ENCODE measurements at places on chromosomes 11 and 22.
A peak's percentile ranks its signal among the peaks of the same experiment; 100 is the strongest.

DNA sequence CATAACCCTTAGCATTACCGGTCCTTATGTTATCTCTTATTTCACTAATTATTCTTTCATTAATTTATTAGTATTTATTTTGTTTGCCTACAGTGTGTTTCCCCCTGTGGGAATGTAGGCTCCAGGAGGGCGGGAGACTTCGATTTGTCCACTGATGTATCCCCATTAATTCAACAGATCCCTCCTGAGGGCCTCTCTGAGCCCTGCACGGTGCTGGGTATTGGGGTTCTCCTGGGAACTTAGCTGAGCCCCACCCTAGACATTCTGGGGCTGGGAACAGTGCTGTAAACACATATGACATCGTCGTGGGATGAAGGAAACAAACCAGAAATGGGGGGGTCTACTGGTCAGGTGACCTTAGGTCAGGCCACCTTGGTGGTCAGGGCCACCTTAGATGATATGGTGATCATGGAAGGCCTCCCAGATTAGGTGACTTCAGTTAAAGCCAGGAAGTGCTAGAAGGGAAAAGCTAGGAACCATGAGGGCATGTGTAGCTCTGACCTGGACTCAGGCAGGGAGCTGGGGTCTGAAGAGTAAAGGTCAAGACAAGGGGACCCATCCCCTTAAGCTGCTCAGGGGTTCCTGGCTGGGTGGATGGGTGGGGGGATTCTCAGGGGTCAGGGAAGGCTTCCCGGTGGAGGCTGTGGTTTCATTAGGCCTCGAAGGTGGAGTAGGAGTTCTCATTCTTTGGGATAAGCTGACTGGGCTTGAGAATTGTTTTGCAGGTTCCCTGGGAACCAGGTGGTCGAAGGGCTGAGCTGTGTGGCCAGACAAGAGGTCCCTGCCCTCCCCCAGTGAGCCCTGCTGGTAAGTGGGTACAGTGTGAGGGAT, 1.0 kb downstream of the PHETA2 start:
- no peak for DNase-seq

DNA sequence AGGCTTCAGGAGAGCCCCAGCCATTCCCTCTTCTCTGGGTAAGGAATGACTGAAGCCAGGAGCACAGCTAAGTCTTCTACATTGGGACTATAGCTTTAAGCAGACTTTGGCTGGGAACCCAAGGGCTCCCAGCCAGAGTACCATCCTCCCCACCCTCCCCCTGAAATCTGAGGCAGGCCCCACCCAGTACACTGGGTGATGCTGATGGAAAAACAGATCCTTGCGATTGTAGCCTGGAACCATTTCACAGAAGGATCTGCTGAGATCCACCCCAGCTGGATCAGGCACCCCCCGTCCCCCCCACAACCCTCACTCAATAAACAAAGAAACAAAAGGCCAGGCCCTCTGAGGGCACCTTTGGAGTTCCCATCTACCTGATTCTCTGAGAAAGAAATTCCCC, 39.8 kb downstream of the IL18BP start:
- DNase-seq, result no peak

DNA sequence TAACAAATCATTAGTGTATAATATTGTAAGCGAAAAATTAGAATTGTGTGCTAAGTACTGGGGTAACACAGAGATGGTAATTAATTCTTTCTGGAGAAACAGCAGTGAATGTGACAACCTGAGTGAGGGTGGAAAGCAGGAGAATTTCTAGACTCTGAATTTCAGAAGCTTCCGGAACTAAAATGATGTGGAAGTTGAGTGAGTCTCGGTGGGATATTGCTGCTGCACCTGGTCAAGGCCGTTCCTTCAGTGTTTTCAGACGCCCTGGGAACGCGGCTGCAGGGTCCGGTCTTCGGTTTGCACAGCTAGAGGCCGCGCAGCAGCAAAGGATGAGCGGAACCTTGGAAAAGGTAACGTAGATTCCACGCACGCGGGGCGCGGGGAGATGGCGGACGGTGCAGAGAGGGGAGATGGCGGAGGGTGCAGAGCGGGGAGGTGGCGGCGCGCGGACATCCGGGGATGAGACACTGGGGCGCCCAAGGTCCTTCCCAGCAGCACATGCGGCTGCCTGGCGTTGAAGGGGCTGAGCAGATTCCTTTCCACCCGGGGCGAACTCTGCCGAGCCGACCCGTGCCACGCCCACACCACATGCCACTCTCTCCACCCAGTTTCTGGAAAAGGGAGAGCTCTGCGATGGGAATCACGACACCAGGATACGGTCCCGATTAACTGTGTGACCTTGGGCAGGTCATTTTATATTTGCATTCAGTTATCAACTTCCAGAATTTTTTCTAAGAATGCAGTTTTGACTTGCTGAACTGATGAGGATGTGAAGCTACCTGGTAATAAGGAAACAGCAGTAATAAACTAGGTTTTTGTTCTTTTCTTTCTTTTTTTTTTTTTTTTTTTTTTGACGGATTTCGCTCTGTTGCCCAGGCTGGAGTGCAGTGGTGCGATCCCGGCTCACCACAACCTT, at the start of gene MRPL48:
Gene MRPL48 (plus strand): TSS at position 232 of the 916 bp plus-strand sequence. CDS start 98 bp downstream, at position 330.
- peak; percentile 98 for DNase-seq

GRCh38 chr11:19892876-19893275, 180.2 kb downstream of the NAV2 start:
- DNase-seq, result no peak

DNA sequence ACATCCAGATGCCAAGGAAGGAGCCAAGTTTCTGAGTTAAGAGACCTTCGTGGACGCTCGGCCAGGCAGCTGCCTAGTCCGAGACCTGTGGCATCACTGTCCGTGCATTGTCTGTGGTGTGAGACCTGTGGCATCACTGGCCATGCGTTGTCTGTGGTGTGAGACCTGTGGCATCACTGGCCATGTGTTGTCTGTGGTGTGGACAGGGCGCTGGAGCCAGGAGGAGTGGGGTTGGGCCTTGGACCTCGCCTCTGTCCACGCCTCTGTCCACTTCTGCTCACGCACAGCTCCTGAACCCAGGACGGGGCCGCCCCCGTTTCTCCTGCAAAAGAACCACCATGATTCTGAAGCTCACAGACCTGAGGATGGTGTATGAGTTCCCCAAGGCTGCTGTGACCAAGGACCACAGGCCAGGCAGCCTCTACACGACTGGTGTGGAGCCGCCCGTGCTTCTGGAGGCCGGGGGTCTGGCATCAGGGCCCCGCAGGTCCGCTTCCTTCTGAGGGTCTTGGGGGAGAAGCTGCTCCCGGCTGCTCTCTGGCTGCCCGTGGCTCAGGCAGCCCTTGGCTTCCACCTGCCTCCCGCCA, 1218.3 kb downstream of the BRD1 start:
- no peak for DNase-seq

DNA sequence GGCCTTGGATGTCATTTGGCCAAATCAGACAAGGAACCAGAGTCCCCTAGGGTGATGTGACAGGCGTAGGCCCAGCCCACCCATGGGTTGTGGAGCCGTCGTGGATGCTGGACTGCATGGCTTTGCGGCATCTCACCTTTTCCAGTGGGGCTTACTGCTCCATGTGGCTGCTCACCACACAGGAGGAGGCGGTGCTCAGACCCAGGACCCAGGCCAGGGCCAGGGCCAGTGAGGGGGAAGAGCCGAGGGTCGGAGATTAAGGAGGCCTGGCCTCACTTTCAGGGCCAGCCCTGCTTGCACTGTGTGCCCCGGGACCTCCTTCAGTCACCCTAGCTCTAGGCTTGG, 105.6 kb downstream of the ST3GAL4 start:
- no peak for DNase-seq

DNA sequence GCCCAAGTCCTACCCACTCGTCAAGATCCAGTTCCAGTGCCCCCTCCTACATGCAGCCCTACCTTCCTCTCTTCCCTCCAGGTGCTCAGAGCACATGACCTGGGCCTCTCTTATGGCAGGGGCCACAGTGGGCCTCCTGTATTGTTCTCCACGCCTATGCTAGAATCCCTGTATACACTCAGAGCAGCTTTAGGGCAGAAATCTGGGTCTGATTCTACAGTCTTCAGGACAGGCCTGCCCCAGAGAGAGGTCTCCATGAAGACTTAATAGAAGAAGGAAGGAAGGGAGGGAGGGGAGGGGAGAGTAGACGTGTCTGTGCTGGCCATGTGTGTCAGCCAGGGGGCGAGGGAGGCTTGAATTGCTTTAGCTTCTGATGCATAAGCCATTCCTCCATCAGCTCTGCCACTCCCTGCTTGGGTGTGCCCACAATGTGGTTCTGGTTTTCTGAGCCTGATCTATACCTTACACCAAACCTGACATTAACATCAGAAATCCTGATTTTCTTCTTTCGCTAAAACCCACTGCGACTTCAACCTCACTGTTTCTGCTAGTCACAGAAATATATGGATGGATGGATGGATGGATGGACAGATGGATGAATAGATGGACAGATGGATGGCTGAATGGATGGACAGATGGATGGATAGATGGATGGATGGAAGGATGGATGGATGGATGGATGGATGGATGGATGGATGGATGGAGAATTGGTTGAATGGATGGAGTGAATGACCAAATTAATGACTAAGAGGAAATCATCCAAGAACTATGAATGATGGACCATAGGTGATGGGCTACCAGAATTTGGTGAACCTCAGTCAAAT, 56.6 kb upstream of the PRDM11 start:
- no peak for DNase-seq

GRCh38 chr11:15223318-15223717, 108.6 kb downstream of the INSC start:
- no peak for DNase-seq

- DNase-seq, result no peak
These were observed 83.0 kb downstream of the TRAF6 start for GRCh38 chr11:36427079-36427478.

GRCh38 chr11:66570079-66570849, 1.9 kb upstream of the CTSF start:
- DNase-seq, result no peak

DNA sequence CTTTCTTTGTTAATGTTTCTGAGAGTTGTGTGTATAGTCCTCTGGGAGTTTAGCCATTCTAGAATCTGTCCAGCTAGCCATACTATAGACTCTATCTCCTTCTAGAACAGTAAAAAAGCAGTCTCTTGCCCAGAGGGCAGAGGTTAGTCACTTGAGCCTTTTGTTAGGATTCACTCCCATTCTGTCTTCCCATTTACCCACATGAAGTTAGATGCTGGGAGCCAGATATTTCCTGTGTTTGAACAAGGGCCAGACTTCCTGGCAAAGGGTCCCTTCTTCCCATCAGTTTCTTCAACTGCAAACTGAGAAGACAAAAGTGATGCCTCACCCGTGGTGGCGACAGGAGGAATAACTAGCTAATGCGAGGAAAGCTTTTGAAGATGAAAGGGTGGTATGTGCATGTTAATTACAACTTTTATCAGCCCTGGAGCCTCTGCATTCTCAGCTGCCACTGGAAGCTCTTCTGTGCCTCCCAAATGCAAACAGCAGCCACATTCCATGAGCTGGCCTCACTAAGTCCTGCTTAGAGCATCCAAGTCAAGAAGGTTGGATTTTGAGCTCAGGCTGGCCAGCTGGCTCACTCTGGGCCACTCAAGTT, 12.8 kb downstream of the CD44 start:
- no peak for DNase-seq

DNA sequence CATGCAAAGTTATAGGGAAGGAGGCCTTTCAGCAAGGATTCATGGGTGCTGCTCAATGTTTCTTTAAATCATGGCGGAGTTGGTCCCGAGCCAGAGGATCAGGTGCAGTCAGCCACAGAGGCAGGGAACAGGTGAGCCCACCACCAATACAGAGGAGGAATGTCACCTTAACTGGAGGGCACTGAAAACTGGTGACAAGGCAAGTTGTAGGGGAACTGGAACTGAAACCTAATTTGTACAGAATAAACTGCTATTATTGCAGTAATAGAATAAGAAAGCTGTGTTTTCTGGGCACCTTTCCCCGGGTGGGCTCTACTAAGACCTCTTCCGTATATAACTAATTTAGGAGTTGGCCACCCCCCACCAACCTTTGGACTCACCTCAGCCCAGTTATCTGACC, 296.0 kb upstream of the NARS2 start:
- DNase-seq, result no peak

DNA sequence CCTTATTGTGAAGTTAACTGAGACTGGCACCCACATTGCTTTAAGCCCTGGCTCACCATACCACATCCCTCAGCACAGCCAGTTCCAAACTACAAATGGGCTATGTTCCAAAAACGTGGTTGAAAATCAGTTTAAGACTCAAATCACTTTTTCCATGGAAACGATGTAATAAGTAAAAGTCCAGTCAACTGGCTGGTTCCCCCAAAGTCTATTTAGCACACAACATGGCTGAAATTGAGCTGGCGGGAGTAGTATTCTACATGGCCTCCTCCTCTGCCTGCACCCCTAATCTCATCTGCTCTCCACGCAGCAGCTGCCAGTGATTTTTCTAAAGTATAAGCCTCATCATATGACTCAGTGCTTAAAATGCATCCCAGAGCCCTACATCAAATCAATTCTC, 40.9 kb upstream of the BIRC3 start:
- DNase-seq, result no peak

DNA sequence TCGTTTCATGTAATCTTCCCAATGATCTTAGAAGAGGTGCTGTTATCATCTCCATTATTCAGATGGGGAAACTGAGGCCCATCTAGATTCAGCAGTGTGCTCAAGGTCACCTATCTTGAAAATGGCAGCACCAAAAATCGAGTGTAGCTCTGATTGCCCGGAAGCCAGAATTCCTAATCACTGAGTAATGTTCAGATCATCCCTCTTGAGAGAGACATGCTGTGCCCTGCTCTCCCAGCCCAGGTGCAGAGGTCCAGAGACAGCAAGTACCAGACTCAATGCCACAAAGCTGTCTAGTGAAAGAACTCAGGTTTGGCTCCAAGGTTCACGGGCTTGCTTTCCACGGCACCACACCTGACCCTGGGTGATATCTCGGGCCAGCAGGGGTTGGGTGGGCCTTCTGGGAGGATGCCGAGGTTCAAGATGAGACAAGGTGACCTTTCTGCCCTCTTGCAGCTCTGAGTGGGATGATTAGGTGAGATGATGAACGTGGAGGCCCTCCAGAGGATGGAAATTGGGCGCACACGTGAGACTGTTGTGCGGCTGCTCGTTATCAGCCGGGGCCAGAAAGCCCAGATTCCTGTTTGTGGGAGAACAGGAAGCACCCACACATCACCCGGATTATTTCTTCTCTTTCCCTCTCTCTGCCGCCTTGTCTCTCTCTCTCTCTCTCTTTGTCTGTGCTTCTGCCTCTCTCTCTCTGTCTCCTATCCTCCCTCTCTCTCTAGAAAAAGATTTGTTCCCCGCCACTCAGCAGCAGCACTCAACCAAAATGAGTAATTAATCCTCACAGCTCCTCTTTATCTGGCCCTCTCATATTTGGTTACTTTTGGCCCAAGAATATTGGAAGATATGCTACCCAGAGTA, 19.0 kb upstream of the RASD2 start:
- no peak for DNase-seq

- no peak for DNase-seq
These were observed 14.9 kb upstream of the SLC22A6 start for GRCh38 chr11:62999649-63000048.

DNA sequence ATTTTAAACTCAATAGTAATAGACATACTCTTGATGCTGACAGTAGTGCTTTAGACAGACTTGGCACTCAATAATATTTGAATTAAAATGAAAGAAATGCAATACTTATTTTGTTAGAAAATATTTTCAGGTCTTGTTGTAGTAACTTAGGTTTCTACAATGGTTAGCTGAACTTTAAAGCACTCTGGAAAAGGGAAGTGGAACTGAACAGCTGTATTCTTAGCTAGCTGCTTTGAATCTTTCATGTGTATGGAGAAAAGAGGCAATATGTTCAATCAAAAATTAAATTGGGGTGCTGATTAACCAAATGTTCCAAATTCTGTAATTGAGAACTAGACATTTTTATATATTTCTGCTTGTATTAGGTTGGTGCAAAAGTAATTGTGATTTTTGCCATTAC, 517.9 kb upstream of the RAG2 start:
- DNase-seq, result no peak

- DNase-seq, result no peak
These were observed 63.2 kb upstream of the VPREB1 start for GRCh38 chr22:22181341-22181850.

Measured in KG1 (cell line).